ENCODE measurements at places on chromosomes 5 and 9. TPM values are rescaled to one million over a fixed set of nuclear protein-coding genes. Genes with fewer than 3 reads are reported as not detected.
A peak's percentile ranks its signal among the peaks of the same experiment; 100 is the strongest.

DNA sequence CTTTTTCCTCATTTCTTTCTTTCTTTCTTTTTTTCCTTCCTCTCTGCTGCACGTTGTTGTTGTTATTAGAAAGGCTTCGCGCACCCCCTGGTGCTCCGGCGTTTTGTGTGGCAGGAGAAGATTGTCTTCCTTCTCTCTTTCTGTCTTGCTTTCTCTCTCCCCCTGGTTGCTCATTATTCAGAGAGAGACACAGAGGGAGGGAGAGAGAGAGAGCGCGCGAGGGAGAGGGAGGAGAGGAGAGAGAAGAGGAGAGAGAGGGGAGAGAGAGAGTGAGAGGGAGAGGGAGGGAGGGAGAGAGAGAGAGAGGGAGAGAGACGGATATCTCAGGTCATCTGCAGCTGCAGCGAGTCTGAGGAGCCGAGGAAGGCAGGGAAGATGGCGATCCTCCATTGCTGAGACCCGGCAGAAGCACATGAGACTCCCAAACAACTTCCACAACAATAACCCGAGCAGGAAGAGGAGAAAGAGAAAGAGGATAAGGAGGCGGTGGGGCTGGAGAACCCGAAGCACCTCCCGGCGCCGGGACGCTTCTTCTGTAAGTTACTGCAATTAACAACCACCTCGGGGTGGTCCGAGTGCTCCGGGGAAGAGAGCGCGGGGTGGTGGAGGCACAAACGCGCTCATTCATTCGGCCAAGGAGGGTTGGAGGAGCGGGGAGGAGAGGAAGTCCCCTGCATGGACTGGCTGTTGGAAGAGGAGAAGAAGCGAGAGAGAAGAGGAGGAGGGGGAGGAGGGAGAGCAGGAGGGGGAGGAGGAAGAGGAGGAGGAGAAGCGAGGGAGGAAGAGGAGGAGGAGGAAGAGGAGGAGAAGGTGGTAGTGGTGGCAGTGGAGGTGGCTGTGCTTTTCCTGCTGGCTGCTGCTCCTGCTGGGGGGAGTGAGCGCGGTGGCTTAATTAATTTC is at the start of gene ZNF462:
Gene ZNF462 (plus strand): TSS at position 346 of the 900 bp plus-strand sequence. CDS start 60,218 bp downstream, outside the sequence.
- peak; percentile 63 for DNase-seq

DNA sequence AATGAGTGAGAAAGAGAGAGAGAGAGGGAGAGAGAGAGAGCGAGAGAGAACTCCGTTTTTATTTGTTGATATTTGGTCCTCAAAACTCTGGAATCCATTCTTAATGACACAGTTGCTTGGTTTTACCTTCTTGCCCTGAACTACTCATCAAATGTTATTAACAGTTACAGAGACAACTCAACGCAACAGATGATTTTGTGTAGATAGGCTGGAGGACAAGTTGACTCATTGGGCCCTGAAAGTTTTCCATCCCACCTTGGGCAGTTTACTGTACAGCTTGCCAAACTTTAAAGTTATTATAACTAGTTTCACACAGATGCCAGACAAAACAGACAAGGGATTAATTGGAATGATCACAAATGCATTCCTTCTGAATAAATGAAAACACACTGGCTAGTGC is 339.9 kb downstream of the ARL15 start:
- DNase-seq, result no peak

- DNase-seq, result no peak
These were observed 104.8 kb upstream of the ERCC6L2 start for GRCh38 chr9:95770653-95771131.

DNA sequence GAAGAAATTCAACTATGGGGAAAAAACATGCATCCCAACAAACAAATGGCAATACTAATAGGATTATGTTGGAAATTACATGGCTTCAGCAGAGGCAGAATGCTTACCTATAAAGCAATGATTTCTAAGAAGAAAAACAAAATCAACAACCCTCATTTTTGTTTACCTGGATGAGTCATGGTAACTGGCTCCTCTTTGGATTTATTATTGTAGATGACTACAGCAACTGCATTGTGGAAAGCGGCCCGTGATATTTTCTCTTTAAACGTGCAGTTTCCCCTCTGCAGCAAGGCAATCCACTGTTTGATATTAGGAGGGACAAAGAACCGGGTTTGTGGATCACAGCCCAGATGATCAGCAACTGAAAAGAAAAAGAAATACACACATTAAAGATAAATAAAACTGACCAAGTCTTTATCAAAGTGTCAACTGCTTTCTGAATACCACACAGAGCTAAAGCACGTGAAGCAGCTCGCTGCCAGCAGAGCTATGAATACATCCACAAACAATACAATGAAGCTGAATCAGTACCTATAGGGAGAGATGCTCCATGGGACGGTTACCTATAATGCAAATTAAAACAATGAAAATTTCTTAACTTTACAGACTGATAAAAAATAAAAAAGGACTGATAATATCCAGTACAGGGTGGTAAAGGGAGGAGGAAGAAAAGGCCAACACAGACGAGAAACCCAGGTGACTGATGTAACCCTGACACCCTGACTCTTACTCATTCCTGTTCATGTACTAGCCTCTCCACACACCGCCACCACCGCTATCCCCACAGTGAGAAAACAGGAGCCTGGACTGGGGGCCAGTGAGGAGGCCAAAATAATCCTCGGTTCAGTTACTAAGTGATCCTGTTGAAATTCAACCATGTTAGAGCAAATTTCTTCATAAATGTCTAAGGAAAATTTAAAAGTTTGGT is 31.0 kb downstream of the RNF130 start:
- DNase-seq, result no peak

DNA sequence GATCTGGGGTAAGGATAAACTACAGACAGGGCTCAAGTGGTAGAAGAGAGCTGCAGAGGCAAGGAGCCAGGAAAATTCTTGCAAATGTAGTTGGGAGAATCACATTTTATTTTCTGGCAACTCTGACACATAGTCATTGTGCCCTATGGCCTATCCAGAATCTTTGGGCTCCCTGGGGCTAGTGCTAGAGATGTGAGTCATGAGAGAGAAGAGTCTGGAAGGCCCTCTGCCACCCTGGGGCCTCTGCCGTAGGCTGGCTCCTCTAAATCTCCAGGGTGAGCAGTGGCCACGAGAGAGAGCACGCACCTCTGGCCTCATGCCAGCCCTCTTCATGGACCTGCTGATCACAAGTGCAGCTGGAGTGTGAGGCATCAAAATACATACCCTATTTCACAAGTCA is 74.3 kb upstream of the SSBP2 start:
- DNase-seq, result peak; percentile 46

DNA sequence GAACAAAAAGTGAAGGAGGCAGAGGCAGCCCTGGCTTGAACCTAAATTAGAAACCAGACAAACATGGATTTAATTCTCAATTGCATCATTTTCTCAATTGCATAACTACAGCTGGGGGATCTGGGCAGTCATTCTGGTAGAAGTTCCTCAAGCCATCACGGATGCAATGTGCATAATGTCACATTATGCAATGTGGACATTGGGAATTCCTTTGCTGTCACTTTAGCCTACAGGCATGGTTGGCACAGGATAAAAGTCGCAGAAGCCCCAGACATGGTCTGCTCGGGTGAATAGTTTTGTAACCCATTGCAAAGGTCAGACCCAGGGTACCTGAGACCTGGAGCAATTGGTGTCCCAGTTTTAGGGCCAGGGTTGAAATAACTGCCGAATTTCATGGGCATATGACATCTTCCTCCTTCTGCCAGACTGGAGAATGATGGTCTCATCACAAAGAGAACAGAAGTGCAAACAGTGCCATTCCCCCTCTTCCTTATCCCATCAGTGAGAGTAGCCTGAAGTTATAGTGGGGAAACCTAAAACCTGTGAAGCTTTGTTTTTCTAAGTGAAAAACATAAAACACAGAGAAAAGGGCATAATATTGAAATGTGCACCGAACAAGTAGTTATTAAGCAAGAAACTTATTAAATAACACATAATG is 290.8 kb downstream of the MSX2 start:
- no peak for DNase-seq

DNA sequence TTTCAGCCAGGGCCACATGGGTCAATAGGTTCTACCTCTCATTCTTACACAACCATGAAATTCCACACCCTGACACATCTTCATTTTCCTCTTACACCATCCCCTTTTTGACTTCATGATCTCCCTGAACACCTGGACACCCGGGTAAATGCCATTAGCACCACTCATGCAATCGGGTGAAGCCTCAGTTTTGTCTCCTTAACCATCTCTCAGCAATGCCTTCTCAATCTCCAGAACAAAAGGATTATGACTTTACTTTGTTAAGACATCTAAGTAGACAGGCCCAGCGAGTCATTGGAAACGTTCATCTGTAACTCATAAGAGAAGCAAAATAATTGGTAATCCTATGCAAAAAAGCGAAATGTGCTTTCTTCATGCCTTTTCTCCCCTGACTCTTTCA is 49.9 kb downstream of the ADAMTS12 start:
- peak; percentile 95 for DNase-seq

- peak; percentile 77 for DNase-seq
These were observed 12.7 kb downstream of the PDGFRB start for GRCh38 chr5:150142959-150143349.

- no peak for DNase-seq
These were observed 36.1 kb downstream of the NTNG2 start for GRCh38 chr9:132197856-132198550.

- DNase-seq, result no peak
These were observed 466.8 kb downstream of the ARHGEF28 start for GRCh38 chr5:74092766-74093165.

DNA sequence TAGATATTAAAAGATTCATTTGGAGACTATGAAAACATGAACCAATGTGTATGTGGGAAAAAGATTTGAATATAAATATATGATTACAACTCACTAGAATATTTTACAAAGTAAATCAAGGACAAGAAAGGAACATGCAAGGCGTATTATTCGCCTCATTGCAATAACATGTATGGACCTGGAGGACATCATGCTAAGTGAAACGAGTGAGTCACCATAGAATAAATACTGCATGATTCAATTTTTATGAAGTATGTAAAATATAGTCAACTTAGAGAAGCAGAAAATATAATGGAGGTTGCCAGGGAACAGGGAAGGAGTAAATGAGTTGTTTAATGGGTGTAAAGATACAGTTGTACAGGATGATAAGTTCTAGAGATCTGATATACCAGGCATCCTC is 4.9 kb downstream of the TXNDC8 start:
- DNase-seq, result peak; percentile 40

- no peak for DNase-seq
These were observed 321.3 kb downstream of the MARCHF11 start for GRCh38 chr5:15858326-15858725.

GRCh38 chr5:83507431-83507830 is 35.9 kb downstream of the VCAN start:
- no peak for DNase-seq

- DNase-seq, result no peak
These were observed 41.6 kb upstream of the SHOC1 start for GRCh38 chr9:111836311-111836710.

GRCh38 chr9:86975036-86975435 is 27.7 kb upstream of the GAS1 start:
- no peak for DNase-seq

- peak; percentile 65 for DNase-seq
These were observed 833 bp downstream of the ANKHD1 start for GRCh38 chr5:140402258-140403074.

- DNase-seq, result peak; percentile 25
These were observed 50.8 kb downstream of the ITGA1 start for GRCh38 chr5:52838326-52839015.

- no peak for DNase-seq
These were observed 9.5 kb upstream of the RPS23 start for GRCh38 chr5:82287625-82288024.

- DNase-seq, result no peak
These were observed 274.5 kb downstream of the GADD45G start for GRCh38 chr9:89879276-89879675.

DNA sequence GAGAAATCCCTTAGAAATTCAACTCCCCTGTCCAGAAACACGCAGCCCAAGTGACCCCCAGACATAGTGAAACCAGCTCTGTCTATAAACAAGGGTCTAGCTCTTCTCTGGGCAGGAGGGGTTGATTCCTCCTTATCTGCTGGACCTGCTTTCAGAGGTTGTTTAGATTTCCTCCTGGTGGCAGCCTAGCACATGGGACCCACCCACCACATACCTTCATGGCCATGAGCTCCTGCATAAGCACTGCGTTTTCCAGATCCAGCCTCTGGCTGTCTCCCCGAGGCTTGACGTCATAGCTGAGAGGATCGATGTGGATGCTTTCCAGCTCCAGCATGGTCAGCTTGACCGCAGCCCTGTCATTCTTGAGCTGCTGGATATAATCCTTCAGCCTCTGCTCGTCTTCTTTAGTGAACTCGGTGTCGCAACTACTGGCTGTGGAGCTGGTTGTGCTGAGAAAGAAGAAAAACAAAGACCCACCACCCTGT is 77.0 kb downstream of the DCP2 start:
- no peak for DNase-seq

- DNase-seq, result no peak
These were observed 2.4 kb upstream of the RXFP3 start for GRCh38 chr5:33933723-33934169.

DNA sequence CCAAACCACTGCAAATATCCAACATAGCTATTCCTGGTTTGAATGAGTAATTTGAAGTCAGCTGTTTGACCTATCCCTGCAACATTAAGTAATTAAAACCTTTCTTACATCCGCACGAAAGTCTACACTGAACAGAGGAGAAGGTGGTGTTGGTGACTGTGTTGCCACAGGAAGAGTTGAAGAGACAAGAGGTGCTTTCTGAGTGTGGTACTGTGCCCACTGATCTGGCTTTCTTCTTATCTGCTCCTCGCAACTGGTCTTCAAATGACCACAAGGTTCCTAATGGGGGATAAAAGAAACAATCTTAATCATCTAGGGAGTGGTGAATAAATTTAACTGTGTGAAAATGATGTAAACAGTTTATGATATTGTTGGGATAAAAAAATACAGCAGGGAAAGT is 29.4 kb upstream of the PDCL start:
- no peak for DNase-seq

DNA sequence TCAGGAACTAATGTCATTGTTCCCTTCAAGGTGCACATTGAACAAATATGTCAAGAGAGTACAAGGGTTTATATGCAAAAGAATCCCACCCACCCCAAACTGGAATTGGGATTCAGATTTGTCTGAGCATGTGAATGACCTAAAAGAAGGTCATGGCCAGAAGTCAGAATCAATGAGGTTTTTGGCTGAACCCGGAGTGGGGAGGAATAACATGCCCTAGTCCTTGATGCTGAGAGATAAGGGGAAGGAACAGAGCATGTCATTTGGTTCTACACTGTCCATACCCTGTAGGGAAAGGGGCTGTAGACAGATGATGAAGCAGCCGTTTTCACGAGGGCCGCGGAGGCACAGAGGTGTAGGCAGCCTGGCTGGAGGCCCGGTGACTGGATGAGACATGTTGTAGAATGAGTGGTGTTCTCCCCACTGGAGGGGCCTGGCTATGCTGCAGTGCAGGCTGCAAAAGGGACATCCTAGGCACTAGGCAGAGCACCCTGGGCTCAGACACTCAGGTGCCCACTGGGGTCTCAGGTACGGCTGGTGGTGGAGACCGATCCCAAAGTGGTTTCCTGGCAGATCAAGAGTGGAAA is 65.9 kb downstream of the ZFAND5 start:
- no peak for DNase-seq

MYMK gene
- not detected for total RNA-seq

ZDHHC11 gene
- total RNA-seq, result 0.67 TPM

WNT8A gene
- total RNA-seq, result not detected

LRRC26 gene
- total RNA-seq, result not detected

CTXN3 gene
- total RNA-seq, result not detected

PALM2AKAP2 gene
- total RNA-seq, result 8.9 TPM

CCL27 gene
- total RNA-seq, result 0.95 TPM

DMRT3 gene
- not detected for total RNA-seq

FRMD3 gene
- 0.10 TPM for total RNA-seq

WDR70 gene
- total RNA-seq, result 25.5 TPM

All from foreskin keratinocyte (primary cell).